ENCODE measurements at places on chromosomes 6 and 20. TPM values are rescaled to one million over a fixed set of nuclear protein-coding genes. Genes with fewer than 3 reads are reported as not detected.

GRCh38 chr6:110951008-110951407, 7.5 kb upstream of the GTF3C6 start:
- H3K4me3 ChIP-seq, result no peak overlapping the region
- DNase-seq, result no peak
- H3K36me3 ChIP-seq, result no peaks in the 10 kb centered on the region
- no peak overlapping the region for H3K27ac ChIP-seq
- H3K4me1 ChIP-seq, result peaks cover 7% of the 10 kb centered on the region

Gene OPRM1
- total RNA-seq, result not detected

- no peak for DNase-seq
- H3K36me3 ChIP-seq, result no peaks in the 10 kb centered on the region
- no peaks in the 10 kb centered on the region for H3K27me3 ChIP-seq
- H3K4me1 ChIP-seq, result peaks cover 40% of the 10 kb centered on the region
- H3K4me3 ChIP-seq, result no peak overlapping the region
Measured at GRCh38 chr20:52035977-52036376, 155.6 kb downstream of the ZFP64 start.

DNA sequence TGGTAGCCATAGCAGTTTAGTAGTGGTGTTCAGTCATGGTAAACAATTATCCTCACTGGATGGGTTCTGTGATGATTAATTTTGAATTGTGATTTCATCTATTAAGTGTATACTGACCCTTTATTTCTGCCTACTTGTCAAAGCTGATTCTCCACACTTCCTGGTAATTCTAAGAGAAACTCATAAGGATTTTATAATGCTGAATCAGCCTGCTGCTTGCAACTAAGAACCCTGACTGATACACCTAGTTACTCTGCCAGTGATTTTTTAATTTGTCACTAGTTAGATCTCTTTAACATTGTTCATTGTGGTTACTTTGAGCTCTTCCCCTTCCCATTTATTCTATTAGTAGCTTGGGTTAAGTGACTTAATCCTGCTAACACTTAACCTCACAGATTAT, 8.6 kb downstream of the CDC40 start:
- peaks cover 2% of the 10 kb centered on the region for H3K4me1 ChIP-seq
- no peaks in the 10 kb centered on the region for H3K27me3 ChIP-seq
- H3K27ac ChIP-seq, result no peak overlapping the region
- no peak overlapping the region for H3K4me3 ChIP-seq

- no peak overlapping the region for H3K4me3 ChIP-seq
- H3K27me3 ChIP-seq, result no peaks in the 10 kb centered on the region
- DNase-seq, result no peak
- no peaks in the 10 kb centered on the region for H3K4me1 ChIP-seq
- no peak overlapping the region for H3K27ac ChIP-seq
Measured at GRCh38 chr6:163122365-163122764, 292.2 kb upstream of the QKI start.

All from mesothelial cell of epicardium (in vitro differentiated cells).